Stimulated activated memory B cell treated with anti-CD40 and anti-IgM and Interleukin-4, amounts not matched to agents 10 μg/mL and 1 μg/mL and 100 μg/mL, for 72 hours (primary cell): ENCODE measurements at places on chromosomes 4 and X.

DNA sequence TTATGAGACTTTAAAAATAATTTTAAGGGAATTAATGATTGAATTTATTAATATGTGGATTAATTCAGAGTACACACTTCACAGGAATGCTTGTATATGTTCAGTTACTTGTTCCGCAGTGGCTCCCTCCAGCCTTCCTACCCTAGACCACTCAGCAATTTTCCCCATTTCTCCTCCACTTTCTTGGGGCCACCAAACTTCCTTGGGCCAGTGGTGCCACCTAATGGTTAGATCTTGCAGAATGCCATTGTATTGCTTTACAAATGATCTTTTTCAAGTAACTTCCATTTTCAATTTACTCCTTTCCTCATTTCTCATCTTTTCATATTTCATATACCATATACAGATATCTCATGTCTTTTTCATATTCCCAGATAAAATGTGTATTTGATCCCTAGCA is 3.6 kb upstream of the RNF175 start:
- no peak for ATAC-seq

DNA sequence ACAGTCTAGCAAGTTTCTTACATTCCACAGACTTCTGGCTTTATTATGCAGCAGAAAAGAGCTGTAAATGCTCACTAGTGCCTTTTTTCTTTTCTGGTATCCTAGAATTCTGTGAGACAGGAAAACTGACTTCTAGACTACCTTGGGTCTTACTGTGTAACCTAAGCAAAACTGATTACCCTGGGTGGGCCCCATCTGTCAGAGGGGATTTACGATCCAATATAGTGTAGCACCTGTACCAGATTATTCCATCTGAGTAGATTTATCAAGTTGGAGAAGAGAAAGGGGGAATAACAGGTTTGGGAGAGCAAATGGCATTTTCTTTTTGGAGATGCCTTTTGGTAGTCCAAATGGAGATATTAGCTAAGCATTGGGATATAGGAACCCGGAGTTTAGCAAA is 46.7 kb downstream of the FSTL5 start:
- no peak for ATAC-seq

GRCh38 chrX:39841604-39842003 is 256.2 kb downstream of the BCOR start:
- ATAC-seq: no peak

DNA sequence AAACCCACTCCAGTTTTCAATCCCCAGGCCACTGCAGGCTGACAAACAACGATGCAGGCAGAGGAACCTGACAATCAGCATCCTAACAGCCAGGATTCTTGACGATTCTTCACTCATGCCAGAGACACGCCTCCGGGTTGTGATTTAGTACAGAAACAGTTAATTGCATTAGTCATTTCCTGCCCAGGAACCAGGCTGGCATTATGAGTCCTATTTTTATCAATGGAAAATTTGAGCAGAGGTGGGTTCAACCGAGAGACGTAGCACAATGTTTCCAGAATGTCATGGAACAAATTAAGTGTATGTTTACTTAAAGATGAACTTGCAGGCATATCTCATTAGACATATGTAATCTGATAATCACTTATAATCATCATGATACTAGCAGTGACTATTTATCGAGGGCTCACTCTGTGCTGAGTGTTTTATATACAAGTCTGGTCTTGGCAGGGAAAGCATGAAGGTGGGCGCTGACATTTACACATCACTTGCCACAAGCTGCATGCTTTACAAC is 159.7 kb downstream of the NSUN7 start:
- ATAC-seq: peak; percentile 71

GRCh38 chr4:11821772-11822430 is 393.2 kb upstream of the HS3ST1 start:
- no peak for ATAC-seq

- ATAC-seq: no peak
Measured at GRCh38 chr4:107247738-107248137, 211.6 kb upstream of the DKK2 start.

DNA sequence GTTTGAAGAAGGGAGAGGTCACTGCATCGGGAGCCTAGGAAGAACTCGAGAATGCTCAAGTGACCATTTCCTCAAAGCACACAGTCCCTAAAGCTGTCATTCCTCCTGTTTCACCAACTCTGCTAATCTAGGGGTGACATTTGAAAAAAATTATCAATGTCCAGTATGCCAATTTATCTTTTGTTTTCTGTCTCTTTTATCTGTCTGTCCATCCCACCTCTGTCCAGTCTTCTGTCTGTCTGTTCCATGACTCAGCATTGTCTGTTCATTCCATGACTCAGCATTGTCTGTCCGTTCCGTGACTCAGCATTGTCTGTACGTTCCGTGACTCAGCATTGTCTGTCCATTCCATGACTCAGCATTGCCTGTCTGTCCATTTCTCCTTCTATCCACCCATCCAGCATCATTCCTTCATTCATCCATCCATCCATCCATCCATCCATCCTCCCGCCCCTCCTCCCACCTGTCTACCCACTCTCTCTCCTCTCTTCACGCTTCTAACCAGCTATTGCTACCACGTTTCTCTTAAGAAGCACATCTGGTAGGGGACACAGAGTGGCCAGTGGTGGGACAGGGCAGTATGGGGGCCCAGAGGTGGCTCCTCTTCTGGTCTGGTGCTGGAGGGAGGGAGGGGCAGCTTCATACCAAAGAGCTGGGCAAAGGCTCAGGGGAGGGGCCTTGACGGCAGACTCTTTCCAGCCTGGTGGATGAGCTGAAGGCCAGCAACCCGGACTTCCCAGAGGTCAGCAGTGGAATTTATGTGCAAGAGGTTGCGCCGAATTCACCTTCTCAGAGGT is 34.1 kb downstream of the HTRA3 start:
- ATAC-seq: no peak

DNA sequence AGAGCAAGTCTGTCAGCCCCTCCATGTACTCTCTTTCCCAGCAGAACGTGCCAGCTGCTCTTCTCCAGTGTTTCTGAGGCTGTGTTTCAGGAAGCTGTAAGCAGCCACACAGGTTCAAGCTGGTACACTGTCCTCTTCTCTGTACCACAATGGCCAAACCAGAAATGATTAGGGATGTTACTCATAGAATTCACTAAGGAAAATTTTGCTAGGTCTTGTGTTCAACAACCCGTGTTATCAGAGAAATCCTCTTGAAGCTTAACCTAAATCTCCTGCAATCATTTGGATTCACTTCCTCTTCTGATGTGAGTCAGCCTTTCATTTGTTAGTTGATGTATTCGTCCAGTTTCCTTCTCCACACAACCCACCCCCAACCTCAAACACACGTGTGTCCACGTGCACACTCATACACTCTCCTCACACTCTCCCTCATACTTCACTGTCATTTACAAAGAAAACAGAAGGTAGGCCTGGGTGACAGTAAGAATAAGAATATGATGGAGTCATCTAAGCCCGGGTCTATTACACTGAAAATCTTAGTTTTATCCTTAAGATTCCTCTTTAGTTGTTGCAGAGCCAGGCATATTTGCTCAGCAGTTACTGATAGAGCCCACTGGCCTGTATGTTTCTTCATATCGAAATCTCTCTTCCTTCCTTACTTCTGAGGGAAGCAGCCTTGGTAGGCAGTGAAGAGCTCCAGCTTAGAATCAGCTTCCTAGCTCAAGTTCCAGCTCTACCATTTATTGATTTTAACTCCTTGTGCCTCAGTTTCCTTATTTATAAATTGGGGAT is 63.4 kb downstream of the DCUN1D4 start:
- peak; percentile 95 for ATAC-seq

GRCh38 chr4:15793506-15794363 is 15.6 kb downstream of the CD38 start:
- no peak for ATAC-seq

DNA sequence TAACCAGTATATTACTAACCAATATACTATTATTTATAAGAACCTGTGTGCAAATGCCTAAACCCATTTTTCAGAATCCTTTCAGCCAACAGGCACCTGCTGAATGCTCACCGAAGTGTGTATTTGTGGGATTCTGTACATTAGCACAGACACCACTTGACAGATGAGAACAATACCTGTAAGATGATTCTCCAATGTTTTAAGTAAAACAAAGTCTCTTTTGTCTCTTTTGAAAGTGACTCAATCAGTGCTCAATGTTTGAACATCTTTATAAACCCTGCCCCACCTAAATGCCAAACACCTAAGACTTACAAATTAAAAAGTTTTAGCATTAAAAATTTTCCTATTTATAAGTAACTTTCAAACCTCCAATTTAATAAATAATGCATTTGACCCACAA is 763 bp downstream of the ASB9 start:
- ATAC-seq: no peak

GRCh38 chr4:176988226-176988625 is 195.5 kb upstream of the VEGFC start:
- no peak for ATAC-seq

- no peak for ATAC-seq
Measured at GRCh38 chr4:8910822-8911315, 39.2 kb upstream of the HMX1 start.

- ATAC-seq: peak; percentile 95
Measured at GRCh38 chr4:8419222-8420041, 21.1 kb downstream of the ACOX3 start.

GRCh38 chrX:39244147-39244546 is 442.9 kb downstream of the MID1IP1 start:
- ATAC-seq: no peak

DNA sequence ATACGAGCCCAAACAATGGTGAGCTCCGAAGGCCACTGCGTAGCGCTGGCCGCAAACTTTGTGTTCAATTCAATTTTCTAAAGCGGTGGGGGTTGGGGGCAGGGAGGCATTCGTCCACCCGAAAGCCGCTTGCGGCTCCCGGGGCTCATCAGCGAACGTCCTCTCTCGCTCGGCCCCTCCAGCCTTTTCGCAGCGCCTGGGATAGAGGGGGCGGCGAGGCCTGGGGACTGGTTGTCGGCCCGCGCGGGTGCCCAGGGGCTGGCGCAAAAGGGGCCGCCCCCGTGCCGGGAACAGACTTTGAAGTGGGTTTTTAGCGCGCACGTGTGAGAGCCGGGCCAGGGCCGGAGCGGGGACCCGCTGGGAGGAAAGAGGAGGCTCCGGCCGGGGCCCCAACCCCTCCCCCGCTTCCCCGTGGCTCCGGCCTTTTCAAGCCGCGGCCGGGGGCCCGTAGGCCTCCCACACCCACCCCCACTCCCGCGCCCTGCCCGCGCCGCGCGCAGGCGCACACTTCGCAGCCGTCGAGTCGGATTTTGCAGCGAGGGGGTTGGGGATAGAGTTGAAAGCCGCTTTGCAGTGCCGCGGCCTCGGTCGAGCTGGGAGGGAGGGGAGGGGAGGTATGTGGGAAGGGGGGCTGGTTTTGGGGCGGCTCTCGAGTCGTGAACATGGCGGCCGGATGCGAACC is 8.3 kb downstream of the ZIC3 start:
- no peak for ATAC-seq
